ENCODE measurements at places on chromosomes 1 and 21.

DNA sequence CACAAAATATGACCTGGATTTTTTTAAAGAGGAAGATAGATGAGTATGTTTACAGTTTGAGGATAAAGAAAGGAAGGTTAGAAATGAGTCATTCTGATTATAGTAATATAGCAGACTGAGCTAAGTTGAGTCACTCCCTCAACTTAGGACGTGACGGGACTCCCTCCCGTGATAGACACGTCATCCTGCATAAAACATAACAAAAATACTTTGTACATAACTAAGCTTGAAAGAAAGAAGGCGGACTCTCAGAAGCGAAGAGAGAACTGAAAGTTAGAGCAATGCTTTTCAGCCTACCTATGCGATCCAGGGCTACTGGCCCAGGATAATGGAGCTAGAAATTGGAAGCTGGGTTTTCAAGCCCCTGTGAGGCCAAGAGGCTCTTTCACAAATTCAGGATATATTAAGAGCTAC, 53.0 kb upstream of the DESI2 start:
- DNase-seq = no peak

- DNase-seq = peak; percentile 53
These were observed 17.5 kb upstream of the CAMK1G start for GRCh38 chr1:209565759-209566678.

- no peak for DNase-seq
These were observed 164.8 kb downstream of the PPIAL4G start for GRCh38 chr1:148318123-148318903.

DNA sequence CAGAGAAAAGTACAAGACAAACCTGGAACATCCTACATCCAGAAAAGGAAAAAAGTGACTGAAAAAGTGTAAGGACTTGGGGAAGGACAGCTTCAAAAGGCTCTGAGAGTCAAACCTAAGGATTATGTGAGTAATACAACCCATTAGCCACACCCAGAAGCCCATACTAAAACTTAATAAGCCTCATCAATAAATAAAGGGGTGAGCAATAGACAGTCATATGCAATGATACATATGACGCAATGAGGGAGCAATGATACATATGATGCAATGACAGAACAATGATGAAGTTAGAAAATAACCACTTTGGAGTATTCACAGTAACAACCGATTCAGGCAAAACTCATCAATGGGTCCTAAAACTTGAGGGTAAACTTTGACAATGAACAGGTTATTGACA, 50.1 kb downstream of the BRWD1 start:
- no peak for DNase-seq

DNA sequence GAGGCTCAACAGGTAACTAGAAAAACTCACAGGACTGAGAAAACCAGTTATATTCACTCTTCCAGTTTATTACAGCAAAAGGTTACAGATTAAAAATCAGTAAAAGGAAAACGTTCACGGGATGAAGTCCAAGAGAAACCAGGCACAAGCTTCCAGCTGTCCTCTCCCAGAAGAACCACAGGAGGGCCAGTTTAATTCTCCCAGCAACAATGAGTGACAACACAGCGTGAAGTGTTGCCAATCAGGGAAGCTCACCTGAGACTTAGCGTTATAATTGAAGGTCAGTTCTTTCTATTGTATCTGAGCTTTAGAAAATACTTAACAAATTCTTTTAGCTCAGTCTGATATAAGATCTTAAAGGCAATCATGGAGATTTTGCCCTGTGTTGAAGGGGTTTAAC, 65.2 kb upstream of the TNR start:
- no peak for DNase-seq

- no peak for DNase-seq
These were observed 141.1 kb downstream of the TOMM20 start for GRCh38 chr1:234987415-234988154.

DNA sequence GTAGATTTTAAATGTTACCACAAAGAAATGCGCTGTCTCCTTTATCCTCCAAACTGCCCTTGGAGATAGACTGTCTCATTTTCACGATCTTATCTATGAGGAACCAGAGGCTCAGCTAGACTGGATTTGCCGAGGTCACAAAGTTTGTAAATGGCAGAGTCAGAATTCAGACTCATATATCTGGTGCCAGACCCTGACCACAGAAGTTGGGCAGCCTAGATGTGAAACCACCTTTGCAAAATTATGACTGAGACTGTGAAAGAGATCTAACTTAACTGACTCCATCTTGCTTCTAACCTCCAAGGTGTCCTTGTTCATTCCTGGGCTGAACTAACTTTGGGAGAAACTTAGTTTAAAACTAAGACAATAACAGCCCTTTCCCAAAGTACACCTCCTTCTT, 14.1 kb downstream of the CNR2 start:
- no peak for DNase-seq

GRCh38 chr1:25971066-25971810, 26.6 kb downstream of the PAFAH2 start:
- DNase-seq = peak; percentile 13

DNA sequence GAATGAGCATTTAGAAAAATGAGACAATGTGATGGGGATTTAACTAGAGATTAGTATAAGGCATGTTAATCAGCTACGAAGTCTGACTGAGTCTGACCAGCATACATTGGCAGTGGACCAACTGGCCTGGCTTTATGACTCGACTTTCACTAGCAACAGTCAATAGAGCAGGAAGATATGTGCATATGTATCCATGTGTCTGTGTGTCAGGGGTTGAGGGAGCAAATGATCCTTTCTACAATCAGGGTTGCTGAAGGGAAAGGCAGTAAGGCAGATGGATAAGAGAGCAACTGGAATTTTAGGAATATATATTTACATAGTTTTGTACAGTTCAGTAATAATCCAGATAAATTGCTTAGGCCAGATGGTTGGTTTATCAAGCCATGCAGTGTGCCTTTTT, 645.6 kb downstream of the PLA2G4A start:
- DNase-seq = no peak

DNA sequence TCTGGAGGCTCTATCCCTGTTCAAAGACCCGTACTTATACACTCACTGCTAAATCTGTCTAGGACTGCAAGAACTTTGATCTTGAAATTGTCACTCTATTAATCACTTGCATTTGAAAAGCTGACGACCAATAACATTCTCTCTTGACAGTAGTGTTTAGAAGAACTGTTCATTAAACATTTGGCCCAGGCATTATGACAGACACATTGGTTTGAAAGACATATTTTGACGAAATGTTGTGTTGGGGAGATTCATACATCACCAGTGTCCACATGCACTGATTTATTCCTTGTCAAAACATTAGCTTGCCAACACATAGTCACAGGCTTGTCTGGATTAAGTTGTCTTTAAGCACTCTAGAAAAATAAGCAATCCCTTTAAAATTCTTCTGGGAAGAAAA, 951.3 kb downstream of the ADGRL2 start:
- DNase-seq = no peak

- no peak for DNase-seq
These were observed 17.1 kb downstream of the SOAT1 start for GRCh38 chr1:179310721-179311120.

- no peak for DNase-seq
These were observed 56.3 kb upstream of the SYNC start for GRCh38 chr1:32758795-32759430.

DNA sequence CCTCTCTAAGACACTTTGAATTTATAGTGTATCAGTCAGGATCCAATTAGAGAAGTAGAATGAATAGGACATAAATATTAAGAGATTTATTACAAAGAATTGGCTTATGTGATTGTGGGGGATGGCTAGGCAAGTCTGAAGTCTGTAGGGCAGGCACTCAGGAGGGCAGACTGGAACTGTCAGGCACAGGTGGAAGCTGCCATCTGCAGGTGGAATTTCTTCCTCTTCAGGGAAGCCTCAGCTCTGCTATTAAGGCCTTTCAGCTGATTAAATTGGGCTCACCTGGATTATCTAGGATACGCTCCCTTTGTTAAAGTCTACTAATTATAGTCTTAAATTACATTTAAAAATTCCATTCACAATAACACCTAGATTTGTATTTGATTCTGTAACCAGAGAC, 92.0 kb upstream of the HAO2 start:
- DNase-seq = no peak

DNA sequence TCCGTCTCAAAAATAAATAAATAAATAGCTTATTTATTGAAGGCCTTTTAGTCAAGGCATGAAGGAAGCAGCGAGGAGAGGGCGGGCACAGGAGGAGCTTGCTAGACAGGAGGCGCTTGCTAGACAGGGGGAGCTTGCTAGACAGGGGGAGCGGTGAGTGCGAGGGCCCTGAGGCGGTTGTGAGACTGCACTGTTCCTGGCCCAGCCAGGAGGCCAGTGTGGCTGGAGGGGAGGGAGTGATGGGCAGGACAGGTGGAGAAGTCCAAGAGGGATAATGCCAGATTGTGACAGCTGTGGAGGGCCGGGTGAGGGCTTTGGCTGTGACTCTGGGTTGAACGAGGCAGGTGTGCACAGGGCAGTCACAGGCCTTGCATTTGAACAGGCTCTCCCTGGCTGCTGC, 18.2 kb downstream of the KIF17 start:
- DNase-seq = no peak

DNA sequence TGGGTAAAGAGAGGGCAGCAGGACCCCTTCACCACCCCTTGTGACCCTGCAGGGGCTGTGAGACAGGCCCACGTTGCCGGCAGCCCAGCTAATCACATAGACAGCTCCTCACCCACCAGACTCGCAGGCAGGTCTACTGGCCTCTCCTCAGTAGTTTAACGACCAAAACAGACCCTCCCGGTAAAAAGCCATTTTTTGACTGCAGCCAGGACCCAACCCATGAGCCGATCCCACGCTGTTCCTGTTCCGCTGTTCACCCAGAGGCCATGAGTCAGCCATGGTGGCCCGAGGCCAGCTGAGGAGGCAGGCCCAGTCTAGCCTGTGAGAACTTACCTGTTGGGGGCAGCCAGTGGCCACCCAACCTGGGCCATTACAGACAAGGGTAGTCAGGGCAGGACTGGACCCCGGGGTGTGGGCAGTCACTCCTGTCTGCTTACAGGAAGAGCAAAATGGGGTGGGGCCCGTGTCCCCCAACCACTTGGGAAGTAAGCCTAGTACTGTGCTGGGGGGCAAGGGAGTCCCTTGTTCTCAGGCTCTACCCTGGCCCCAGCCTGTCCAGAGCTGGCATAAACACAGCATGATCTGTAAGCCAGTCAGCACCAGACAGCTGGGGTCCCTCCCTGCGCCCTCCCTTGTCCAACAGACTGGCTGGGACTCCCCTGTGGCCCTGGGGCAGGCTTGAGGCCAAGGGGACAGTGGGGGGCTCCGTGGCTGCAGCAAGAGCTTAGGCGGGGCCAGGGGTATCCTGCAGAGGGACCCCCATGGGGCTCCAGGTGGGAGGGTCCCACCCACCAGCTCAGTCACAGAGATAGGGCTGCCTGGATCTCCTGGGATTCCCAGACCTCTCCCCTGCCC, 61.9 kb downstream of the WNT9A start:
- DNase-seq = no peak

DNA sequence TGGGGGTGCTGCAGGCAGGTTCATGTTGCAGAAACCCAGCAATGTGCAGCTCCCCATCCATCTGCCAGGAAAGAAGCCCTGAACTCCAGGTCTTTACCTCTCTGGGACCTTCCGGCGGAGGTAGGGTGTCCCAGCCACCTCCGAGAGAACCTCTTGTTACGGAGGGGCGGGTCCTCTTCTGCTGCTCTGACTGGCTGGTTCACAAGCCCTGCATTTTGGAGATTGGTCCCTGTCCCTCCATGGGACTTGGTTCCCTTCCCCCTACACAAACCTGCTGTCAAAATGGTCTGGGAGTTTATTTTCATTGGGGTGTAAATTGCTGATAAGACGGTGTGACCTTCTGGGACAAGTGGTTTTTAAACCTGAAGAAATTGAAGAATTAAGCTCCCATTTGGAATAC, 8.0 kb upstream of the CELSR2 start:
- no peak for DNase-seq

GRCh38 chr1:55626326-55626725, 411.2 kb upstream of the USP24 start:
- DNase-seq = no peak

DNA sequence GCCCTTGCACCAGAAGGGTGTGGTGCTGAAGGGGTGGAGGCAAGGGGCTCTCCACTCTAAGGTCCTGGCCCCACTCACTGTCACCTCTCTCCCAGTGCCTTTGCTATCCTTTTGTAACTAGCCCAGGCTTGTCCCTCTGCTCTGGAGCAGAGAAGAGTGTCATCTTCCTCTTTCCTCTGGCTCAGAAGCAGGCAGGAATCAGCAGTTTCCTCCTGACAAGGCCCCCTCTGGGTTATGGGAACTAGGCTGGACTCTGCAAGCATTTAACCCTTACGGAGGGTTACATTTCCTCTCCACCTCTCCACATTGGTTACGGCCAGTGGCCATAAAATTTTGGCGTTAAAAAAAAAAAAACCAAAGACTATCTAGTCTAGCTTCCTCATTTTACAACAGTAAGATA, 30.4 kb downstream of the PLXNA2 start:
- DNase-seq = no peak

GRCh38 chr1:151976015-151976343, 17.7 kb downstream of the S100A10 start:
- no peak for DNase-seq

DNA sequence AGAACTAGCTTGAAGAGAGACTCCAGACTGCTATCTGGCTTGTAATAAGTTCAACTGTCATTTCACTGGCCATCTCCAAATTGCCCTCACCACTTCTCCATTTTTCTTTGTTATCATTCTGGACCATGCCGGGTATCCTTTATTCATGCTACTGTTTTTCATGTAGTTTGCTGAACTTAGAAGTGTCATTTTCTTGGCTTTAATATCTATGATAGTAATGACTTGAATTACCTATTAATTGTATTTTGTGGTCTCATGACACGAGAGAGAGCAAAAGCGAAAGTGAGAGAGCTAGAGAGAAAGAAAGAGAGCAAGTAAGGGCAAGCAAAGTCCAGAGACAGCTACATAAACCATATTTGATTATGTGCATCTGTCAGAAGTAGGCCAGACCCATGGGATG, 184.9 kb upstream of the ATP1B1 start:
- DNase-seq = no peak

DNA sequence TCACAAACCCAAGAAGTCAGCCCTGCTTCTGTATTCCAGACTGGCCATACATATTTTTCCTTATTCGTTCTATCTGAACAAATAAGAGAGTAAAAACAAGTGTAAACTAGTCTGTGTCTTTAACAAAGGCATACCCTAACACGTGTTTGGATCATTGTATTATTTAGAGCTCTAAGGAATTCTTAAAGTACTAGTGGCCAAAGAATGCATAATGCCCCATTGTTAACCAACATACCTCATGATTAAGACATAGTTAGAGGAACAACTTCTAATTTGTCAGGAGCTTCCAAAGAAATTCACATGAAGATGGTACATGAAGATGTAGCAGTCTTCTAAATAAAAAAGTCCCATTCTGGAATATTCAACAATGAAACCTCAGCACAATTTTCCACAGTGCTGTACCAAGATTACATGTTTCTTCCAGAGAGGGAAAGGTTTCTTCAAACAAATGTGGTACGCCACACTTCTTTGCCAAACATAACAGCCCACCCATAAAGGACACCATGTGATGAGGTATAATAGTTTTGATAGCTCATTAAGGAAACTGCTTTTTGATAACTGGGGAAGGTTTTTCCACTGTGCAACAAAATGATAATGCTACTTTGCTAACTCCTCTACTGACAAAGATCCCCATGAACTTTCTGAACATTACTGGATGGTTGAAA, 5.0 kb downstream of the PALMD start:
- no peak for DNase-seq

- DNase-seq = no peak
These were observed 89.1 kb upstream of the NEGR1 start for GRCh38 chr1:72371259-72372035.
